Neural progenitor cell (in vitro differentiated cells): ENCODE measurements at places on chromosomes 16 and 17.

DNA sequence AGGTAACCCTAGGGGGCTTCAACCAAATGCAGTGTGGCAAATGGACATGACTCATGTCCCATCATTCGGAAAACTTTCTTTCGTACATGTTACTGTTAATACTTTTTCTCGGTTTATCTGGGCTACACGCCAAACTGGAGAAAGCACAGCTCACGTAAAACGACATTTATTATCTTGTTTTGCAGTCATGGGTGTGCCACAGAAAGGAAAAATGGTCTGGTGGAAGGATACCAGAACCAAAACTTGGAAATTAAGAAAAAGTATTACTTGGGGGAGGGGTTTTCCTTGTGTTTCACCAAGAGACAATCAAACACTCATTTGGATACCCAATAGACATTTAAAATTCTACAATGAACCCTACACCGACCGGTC, 23.6 kb downstream of the ALOX15B start:
- no peak for DNase-seq

GRCh38 chr16:83599789-83600462, 207.9 kb upstream of the HSBP1 start:
- DNase-seq, result no peak

GRCh38 chr16:25925421-25925820, 233.7 kb downstream of the HS3ST4 start:
- DNase-seq, result peak; percentile 66

GRCh38 chr17:10251212-10251948, 53.0 kb upstream of the GAS7 start:
- DNase-seq, result no peak

DNA sequence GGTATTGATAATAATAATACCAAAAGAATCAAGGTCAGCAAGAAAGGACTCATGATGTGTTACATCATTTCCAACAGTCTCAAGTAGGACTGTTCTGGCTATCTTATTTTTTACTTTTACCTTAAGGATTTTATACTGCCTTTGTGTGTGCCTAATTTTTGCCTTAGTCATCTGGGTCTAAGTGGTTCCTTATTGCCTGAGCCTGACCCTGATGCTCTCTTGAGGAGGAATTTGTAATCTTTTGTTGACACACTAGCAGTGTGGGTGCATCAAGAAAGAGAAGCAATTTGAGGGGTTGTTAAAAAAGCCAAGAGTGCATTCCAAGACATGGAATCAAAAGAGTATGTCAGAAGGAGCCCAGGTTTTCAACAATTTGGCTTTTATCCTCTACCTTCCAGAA, 59.3 kb downstream of the TMEM100 start:
- no peak for DNase-seq

DNA sequence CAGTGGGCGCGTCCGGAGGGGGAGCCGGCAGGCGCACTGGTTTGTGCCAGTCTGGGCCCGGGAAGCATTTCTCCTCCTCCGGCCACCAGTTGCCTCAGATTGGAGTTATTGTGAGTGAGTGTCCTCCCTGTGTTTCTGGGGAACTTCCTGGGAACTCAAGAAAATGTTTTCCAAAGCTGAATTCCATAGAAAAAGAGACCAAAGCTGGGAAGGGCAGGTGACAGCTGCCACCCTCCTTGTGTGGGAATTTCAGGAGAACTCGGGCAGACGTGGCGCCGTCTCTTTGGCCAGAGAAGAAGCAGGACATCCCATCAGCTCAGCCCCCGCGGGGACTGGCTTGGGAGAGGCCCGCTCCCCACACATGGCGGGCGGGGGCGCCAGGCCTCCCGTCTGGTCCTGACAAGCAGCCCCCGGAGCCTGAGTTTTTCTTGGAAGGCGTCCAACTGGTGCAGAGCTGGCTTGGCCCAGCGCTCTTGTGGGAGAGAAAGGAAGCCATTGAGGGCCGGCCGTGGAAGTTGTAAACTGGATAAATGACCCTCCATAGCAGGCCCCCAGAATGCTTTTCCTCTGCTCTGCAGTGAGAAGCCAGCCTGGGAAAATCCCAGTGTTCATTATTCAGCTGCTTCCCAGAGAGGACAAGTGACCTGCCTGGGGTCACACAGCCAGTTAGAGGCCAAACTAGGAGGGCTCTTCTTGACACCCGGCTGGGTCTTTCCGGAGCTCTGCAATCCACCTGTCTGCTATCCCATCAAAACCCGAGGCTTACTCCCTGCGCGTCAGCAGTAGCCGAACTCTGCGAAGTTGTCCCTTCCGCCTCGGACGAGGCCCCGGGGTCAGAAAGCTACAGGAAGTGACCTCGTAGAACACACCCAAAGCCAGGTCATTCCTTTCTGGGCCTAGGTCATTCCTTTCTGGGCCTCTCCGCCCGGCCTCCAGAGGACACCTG, 39.2 kb upstream of the GSE1 start:
- no peak for DNase-seq

GRCh38 chr17:54840885-54841591, 59.6 kb upstream of the TOM1L1 start:
- no peak for DNase-seq

GRCh38 chr16:30774367-30775130, 12.4 kb downstream of the RNF40 start:
- DNase-seq, result peak; percentile 21

GRCh38 chr16:86026171-86026910, 127.4 kb downstream of the IRF8 start:
- no peak for DNase-seq

- no peak for DNase-seq
Measured at GRCh38 chr17:12492450-12492849, 173.2 kb upstream of the MYOCD start.

DNA sequence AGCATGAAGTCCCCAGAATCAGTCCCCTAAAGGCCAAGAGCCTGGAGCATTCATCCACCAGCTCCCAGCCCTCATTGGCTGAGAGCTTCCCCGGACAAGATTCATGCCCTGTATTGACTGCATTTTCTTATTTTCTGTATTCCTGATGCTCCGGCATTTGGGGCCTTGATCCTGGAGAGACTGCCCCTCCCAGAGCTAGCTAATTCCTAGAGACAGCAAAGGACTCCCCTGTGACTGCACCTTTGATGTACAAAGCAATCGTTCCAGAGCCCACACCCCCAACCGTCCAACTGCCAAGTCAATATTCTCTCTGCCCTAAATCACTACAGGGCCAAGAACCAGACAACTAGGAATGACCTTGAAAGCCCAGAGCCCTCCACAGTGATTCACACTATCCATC, 93.4 kb upstream of the CDH5 start:
- DNase-seq, result no peak

DNA sequence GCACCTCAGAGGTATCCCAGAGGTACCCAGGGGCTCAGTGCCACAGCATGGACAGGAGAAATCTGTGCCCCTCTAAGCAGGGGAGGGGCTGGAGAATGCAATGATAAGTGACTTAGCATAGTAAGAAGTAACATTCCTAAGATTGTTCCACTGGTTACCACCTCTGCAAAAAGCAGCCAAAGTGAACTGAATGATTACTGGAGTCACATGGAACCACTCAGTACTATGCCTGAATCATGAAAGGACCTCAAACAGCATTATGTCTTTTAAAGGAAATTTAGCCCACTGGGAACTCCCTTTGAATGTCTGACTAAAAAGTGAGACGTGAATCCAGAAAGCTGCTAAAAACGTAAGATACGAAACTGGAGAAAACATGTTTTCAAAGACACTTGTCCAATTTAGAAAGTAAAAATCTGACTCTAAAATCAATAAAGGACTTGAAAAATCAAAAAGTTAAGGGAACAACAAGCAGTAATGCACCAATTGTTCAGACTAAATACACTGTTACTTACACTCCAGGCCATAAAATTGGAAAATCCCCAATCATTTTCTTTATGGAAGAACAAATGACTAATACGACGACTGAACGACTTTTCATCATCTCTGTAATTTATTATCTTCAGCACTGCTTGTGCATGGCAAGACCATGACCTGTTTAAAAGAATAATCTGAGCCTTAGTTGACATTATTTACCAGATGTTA, 38.6 kb downstream of the LITAFD start:
- no peak for DNase-seq
